NCI-H146 (cell line): ENCODE measurements at places on chromosomes 2 and 18.

DNA sequence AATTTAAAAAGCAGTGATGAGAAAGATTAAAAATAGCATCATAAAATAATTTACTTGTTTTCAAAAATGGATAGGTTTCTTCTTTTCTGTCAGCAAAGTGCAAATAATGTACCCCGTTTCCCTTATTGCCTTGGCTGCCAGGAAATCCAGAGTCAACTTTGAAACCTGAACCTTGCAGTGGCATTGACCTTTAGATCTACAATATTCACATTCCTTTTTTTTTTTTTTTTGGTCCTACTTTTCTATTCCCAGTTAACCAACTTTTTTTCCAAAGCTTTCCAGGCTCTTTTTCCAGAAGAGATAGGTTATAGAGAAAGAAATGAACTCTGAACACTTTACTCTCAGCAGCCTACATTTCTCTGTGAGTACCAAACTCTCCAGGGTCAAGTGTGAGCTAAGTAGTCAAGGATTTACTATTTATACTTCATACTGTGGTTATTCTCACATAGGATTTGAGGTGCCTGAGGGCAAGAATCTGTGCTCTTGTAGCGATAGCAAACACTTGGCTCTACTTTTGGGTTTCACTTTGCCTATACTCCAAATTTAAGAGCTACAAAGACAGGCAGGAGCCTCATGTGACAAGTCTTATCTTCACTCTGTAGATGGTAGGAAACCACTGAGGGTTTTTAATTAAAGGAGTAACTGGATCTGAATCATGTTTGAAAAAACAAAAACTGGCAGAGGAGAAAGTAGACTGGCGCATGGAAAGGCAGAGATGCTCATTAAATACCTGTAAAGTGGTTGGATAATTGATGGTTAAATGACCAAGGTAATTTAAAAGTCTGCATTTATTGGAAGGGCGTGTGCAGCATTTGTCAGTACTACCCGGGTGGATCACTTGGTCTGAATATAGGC is 63.2 kb upstream of the TMEM17 start:
- DNase-seq = no peak

DNA sequence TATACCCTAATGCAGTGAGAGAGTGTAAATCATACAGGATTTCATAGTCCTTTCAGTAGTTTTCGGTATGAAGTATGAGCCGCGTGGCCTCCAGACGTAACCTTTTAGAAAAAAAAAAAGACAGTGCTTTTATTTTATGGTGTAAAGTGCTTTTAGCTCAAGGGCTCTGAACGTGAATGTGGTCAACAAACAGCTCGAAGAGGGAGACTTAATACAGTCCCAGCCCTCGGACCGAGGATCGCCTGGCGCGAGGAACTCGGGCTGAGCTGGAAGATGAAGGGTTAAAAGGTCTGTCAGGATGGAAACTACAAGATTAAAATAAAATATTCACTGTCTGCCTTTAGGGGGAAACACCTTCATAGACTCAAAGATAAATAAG is 4.0 kb upstream of the BCL11A start:
- no peak for DNase-seq

DNA sequence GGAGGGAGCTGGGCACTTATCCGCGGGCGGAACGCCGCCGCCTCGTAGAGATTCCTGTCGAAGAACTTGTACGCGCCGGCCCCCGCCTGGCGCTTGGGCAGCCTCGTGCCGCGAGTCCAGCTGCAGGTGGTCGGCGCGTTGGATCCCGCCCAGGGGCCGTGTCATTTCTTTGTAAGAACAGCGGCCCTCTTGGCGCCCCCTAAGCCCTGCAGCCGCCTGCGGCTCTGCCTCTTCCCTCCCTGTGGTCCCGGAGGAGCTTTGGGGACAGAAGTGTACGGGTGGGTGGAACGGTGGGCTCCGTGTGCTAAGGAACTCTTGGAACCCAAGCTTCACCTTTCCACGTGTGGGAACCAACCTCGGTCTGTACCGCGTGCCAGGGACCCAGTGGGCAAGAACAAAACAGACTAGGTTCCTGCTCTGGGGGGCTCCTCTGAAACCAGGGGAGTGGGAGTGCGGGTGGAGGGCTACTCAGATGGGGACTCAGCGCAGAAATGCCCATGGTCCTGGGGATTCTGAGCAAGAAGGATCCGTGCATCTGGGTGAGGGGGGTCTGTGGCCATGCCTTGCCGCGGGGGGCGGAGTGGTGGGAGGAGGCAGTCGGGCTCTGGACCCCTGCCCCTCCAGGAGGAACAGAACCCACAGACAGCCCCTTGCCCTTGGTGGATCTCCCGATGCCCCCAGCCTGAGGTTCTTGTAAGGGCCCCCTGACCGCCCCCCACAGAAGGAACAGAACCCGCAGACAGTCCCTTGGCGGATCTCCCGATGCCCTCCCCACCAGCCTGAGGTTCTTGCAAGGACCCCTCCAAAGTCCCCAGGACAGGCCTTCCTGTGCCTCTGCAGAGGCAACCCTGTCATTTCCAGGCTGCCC is 1.5 kb downstream of the GPC1 start:
- DNase-seq = no peak

DNA sequence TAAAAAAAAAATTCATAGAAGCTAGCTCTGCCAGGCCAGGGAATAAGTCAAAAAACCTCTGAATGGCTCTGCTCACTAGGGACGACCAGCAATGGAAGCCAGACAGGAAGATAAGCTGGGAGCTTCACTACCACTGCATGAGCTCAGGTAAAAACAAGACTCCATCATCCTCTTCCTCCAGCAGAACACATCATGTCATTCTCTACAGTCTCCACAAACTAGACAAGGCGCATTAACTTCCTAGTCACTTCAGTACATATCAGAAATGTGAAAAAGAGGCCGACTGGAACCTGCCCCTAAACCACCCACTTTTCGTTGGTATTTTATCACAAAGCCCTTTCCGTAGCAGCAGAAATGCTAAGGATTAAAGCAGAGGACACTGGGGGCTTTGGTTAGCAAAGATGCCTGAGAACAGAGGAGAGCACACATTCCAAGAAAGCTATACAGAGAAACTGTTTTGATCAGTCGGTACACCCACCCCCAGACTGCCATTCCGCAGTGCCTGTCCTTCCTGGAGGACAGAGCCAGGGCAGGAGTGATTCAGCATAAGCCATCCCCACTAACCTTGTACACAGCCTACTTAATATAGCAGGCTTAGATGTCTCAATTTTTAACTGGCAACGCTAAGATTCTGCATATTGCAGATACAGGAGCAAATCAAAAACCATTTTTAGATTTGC is 53.4 kb downstream of the AAK1 start:
- DNase-seq = no peak
